ENCODE measurements at places on chromosomes 7 and 10.

DNA sequence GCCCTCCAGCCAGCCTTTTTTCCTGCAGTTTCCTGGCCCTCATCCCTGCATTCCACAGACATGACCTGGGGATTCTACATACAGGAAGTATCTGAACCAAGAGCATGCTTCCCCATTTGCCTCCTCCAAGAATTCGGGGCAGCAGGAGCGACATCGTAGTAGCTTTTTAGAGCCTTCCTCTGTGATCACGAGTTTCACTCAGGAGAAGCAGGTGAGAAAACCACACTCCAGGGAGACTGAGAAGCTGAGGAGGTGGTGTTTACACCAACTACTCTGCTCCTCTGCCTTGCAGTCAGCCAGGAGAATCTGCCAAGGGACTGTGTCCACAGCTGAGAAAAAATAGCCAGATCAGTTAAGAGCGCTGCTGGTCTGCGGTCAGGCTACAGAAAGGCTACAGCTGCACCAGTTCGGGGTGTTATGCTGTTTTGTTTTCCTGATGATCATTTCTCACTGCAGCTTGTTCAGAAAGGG is 54.1 kb downstream of the HSPA12A start:
- DNase-seq: no peak

DNA sequence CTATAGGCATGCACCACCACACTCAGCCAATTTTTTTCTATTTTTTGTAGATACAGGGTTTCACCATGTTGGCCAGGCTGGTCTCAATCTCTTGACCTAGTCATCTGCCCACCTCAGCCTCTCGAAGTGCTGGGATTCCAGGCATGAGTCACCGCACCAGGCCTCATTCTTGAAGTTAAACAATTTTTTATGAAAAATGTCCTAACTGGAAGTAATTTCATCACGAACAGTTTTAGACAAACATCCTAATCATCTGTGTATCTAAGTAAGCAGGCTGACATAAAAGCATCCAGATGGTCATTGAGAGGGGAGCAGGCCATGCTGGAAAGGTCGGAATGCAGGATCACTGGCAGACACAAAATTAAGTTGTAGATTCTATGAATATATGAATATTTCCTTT is 269.1 kb downstream of the ZMYND11 start:
- DNase-seq: no peak

- no peak for DNase-seq
These were observed 42.5 kb downstream of the ABLIM1 start for GRCh38 chr10:114615600-114616007.

- DNase-seq: no peak
These were observed 481 bp upstream of the NPM3 start for GRCh38 chr10:101783736-101784118.

DNA sequence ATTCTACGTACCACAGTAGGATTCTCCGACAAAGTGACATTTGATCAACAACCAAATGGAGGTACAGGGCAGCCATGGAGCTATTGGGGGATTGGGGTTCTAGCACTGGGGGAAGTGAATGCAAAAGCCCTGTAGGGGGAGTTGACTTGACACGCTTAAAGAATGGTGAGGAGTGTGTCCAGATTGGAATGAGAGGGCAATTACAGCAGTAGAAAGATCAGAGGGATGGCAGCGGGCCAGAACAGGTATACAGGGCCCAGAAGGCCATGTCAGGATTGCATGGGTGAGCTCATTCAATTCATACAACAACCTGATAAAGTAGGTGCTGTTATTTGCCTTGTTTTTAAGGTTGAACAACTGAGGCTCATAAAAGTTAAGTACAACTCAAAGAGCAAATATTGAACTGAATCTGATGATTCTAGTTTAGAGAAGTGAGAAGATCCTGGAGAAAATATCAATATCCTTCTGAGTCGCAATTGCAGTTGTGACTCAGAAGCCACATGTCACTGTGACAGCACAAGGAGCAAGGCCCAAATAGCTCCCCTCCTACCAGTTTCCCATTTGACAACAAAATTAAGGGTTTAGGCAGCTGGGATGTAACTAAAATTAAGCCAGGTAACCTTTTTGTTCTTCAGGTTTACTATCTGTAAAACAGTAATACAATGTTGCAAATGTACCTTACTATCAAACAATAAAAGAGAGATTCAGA is 28.0 kb upstream of the CTTNBP2 start:
- no peak for DNase-seq

GRCh38 chr10:132186488-132187429 is at the start of gene DPYSL4:
Gene DPYSL4, plus strand, starts transcription at chr10:132186948. Its CDS starts 116 bp downstream, at chr10:132187064.
- no peak for DNase-seq

GRCh38 chr10:99304862-99305229 is 24.3 kb upstream of the CNNM1 start:
- DNase-seq: no peak

- no peak for DNase-seq
These were observed 12.6 kb upstream of the SH2B2 start for GRCh38 chr7:102273749-102274712.

DNA sequence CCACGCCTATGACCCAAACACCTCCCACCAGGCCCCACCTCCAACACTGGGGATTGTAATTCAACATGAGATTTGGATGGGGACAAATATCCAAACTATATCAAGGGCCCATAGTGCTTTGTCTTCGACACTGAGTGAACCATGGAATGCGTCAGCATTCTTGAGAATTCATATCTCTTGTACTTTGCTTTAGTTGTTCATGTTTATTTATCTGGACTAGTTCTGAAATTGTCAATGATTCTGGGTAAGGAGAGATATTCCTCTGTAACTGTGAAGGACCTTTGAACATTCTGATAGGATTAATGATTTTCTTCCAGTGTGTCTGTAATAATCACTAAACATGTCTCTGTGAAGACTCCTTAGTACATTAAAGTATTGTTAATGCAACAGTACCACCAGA is 374.8 kb downstream of the LRMDA start:
- no peak for DNase-seq

DNA sequence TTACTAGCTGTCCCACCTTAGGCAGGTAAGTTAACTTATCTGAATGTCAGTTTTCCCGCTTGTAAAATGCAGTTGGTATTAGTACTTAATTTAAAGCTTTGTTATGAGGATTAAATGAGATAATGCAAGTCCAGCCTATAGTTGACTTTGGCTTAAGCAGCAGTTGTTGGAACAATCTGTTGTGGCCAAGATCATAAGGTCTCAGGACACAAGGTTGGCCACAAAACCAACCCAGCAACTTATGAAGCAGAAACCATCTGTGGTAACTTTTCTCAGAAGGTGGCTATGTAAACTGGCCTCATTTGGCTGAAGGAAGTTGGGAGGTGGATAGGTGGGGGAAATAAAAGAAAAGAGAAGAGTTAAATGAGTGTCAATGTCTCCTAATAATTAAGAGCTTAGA is 29.4 kb downstream of the ENTPD1 start:
- no peak for DNase-seq

- no peak for DNase-seq
These were observed 15.6 kb downstream of the ARHGAP21 start for GRCh38 chr10:24708081-24708480.

GRCh38 chr10:103921750-103922195 is 3.8 kb upstream of the STN1 start:
- no peak for DNase-seq

DNA sequence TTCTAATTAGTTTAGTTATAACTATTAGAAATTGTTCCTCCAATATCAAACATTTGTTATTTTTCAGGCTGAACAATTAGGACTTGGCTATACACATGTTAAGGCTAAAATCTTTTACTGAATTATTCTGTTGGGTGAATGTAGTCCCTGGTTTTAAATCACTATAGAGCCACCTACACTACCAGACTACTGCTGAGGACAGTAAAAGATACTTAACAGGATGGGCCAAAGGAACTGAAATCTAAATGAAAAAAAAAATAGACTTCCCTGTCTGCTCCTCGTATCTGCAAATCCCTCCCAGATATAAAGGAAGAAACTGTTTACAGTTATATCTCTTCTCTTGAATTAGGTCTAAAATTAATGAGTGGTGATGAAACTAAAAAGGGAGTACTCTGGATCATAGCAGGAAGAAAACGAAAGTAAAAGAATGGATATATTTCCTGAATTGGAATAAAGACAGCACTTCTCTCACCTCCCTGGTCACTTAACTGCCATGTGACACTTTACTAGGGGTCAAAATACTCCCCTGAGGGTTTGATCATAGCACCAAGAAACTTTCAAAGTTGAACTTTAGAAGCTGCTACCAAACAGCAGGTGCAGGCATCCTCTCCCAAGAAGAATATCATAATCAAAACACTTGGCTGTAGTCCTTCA is 12.7 kb downstream of the FBXW4 start:
- no peak for DNase-seq

Measured in hematopoietic multipotent progenitor cell treated with erythropoietin and hydrocortisone succinate and interleukin-3 and kit ligand, for 17 days (in vitro differentiated cells).